ENCODE measurements at places on chromosomes 2 and 18.

DNA sequence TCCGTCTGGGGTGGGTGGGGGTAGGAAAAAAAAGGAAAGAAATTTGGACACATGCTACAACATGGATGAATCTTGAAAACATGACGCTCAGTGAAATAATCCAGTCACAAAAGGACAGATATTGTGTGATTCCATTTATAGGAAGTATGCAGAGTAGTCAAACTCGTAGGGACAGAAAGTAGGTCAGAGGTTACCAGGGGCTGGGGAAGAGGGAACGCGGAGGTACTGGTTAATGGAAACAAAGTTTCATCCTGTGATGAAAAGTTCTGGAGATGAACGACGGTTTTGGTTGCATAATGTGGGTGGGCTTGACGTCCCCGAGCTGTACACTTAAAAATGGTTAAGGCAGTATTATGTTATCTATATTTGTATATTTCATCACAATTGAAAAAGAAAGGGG, 4.5 kb upstream of the SFTPB start:
- H3K4me3 ChIP-seq, result no peak overlapping the region
- H3K27ac ChIP-seq, result no peak overlapping the region
- H3K36me3 ChIP-seq, result no peaks in the 10 kb centered on the region
- DNase-seq, result no peak

GRCh38 chr2:219362524-219363164, 25.1 kb downstream of the DNPEP start:
- DNase-seq, result no peak
- H3K27me3 ChIP-seq, result peaks cover 23% of the 10 kb centered on the region
- H3K4me1 ChIP-seq, result no peaks in the 10 kb centered on the region
- no peak overlapping the region for H3K27ac ChIP-seq

- no peak overlapping the region for H3K4me3 ChIP-seq
- no peak for DNase-seq
- no peaks in the 10 kb centered on the region for H3K27me3 ChIP-seq
- H3K36me3 ChIP-seq, result no peaks in the 10 kb centered on the region
Observed at GRCh38 chr2:213189001-213189899, 37.8 kb upstream of the IKZF2 start.

- peaks cover 15% of the 10 kb centered on the region for H3K4me1 ChIP-seq
- peaks cover 4% of the 10 kb centered on the region for H3K36me3 ChIP-seq
- H3K27me3 ChIP-seq, result no peaks in the 10 kb centered on the region
- DNase-seq, result no peak
Observed at GRCh38 chr2:7015007-7015950, 98.1 kb downstream of the RNF144A start.

DNA sequence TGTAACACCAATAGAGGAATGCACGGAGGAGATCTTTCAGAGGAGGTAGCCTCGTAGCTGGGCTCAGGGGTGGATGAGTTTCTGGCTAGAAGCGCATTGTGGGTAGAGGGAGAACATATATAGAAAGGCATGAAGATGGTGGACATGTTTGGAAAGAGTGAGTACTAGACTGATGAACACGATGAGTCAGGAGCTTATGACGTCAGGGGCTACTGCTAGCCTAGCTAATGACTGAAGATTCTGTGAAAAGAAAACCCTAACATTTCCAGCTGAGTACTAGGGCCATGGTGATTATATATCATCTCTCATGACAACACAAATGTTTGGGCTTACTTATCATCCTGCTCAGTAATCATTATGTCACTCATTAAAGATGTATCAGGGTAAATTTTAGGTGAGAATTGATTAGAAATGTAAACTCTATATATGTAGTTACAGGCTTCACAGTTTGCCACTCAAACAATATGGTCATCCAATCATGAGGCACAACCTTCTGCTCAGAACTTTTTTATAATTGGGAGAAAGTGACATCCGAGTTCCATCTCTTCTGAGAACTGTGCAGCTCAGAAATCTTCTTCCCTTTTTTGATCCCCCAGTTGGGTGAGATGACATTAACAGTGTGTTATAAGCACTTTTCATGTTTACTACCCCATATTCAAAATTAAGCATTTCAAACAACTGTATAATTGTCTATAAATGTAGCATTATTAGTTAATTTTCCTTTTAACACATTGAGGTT, 22.2 kb upstream of the IL1RN start:
- peak; percentile 55 for DNase-seq
- peak overlapping the region; percentile 62 for H3K27ac ChIP-seq

DNA sequence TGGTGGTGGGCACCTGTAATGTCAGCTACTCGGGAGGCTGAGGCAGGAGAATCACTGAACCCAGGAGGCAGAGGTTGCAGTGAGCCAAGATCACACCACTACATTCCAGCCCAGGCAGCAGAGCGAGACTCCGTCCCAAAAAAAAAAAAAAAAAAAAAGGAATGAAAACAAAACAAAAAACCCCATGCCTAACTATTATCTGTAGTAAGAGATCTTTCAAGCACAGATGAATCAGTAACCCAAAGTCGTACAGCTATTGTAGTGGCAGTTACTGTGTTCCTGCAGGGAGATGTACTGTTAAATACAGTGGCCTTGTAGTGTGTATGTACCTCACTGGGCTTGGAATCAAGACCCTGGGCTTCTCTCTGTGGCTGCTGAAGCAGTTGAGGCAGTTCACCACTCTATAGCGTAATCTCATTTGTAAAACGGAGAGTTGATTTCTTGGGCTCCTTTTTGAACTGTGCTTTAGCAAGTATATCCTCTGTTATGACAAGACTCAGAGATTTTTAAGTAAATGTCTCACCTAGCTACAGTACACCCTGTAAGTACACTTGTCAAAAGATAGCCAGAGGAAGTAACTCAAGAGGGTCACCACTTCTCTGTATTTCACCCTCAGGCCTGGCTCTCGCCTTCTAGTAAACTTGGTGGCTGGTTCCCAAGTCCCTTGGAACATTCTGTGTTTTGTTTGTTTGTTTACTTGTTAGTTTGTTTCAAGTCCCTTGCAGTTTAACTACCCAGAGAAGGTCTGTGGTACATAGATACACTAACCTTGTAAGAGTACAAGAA, 109.6 kb upstream of the FOSL2 start:
- no peaks in the 10 kb centered on the region for H3K27me3 ChIP-seq
- peaks cover 14% of the 10 kb centered on the region for H3K36me3 ChIP-seq
- DNase-seq, result no peak
- no peak overlapping the region for H3K4me3 ChIP-seq

Measured in activated CD4-positive, alpha-beta memory T cell treated with anti-CD3 and anti-CD28 coated beads, Interleukin-2, amount 10 ng/mL, durations not matched to agents 7 days and 5 days (primary cell).